ENCODE measurements at places on chromosomes 16 and 17.

GRCh38 chr17:78708510-78708973 lies 73.5 kb downstream of the CYTH1 start:
- DNase-seq: no peak

DNA sequence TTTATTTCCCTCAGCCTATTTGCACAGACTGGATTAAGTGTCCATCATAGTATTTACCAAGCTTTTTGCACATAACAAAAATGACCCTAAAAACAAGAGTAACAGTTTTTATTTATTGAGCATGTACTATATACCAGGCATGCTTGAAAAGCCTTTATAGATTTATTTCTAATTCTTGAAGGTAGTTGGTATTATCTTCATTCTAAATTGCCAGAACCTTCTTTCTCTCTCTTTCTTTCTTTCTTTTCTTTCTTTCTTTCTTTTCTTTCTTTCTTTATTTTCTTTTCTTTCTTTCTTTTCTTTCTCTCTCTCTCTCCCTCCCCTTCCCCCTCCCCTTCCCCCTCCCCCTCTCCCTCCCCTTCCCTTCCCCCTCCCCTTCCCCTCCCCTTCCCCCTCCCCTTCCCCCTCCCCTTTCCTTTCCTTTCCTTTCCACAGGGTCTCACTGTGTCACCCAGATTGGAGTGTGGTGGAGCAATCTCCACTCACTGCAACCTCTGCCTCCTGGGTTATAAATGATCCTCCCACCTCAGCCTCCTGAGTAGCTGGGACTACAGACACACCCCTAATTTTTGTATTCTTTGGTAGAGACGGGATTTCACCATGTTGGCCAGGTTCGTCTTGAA lies 310.9 kb upstream of the RBFOX1 start:
- no peak for DNase-seq

- no peak for DNase-seq
Observed at GRCh38 chr17:77345260-77345910, 204.6 kb downstream of the SEC14L1 start.

DNA sequence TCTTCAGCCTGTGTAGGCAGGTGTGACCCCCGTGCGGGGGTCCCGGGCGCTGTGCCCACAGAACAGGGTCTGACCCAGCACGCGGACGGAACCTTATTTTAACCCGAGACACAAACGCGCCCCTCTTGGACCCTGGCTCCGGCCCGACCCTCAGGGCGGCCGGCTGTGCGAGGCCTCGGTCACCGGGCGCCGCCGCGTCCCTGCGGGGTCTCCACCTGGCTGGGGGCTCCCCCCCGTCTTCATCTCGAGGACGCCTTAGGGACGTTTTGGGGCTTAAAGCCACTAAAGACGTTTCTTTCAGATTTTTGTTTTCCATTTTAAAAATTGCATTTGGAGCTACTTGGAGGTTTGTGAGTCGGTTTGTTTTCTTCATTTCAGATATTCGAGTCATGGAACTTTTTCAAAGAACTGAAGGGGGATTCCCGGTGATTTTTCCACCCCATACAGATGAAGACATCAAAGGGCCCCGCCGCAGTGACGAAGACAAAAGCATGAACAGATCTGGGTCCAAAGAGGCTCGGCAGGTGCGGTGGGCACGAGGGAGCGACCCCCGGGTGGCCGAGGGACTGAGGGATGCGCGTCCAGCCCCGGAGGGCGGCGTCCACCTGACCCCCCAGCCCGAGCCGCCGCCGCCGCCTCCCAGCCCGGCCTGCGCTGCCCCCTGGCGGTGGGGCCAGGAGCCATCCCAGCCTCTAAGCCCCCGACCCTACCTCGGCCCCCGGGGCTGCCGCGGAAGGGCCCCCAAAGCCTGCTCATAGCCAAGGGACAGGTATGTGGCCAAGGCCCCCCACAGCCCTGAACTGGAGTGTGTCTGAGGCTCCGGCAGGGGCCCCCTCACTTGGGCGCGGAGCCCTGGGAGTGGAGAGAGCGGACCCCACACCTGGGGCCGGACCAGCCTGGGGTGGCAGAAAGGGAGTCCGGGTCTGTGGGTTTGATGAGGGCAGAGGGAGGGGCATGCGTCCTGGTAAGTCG lies 3.8 kb upstream of the CD7 start:
- no peak for DNase-seq
